ENCODE measurements at places on chromosomes 7 and 10. TPM values are rescaled to one million over a fixed set of nuclear protein-coding genes. Genes with fewer than 3 reads are reported as not detected.

C10orf53 gene
- polyA plus RNA-seq, result not detected

C10orf71 gene
- 0.10 TPM for polyA plus RNA-seq

DPP6 gene
- polyA plus RNA-seq, result 51.6 TPM

DNA sequence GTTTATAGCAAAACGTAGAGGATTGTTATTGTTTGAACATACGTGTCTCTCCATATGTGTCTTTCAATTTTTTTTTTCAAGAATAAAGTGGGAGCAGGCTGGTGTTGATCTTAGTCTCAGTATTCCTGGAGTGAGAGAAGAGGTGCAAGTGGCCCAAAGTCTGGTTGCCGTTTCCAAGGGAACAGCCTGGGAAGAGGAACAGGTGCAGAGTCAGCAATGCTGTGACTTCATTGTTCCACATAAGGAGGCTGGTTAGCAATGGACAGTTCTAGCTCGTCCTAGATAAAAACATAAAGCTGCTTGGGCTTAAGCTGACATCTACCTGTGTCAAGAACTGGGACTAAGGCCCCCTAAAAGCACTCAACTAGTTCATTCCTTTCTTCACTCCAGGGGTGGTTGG, 626.6 kb upstream of the TPK1 start:
- no peak for DNase-seq

- no peak for DNase-seq
Measured at GRCh38 chr10:99537086-99537988, 4.6 kb downstream of the NKX2-3 start.

DNA sequence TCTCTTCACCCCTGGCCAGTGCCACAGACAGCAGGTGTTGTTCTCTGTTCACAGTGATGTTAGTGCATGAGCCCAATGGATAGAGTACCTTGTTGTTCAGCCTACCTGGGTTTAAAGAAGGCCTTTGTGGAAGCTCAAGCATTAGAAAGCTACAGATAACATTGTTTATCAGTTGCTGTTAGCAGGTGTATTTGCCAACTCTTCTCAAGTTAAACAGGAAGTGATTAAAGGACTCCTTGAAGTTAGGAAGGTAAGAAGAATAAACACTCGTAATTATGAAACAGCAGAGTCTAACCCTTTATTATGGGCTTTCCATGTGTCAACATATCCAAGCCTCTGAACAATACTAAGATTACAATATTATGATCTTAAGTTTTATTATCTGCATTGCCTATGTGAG, 25.9 kb downstream of the RGR start:
- DNase-seq, result no peak

- no peak for DNase-seq
Measured at GRCh38 chr7:69739931-69740431, 141.7 kb downstream of the AUTS2 start.

GRCh38 chr7:163971-164881, 28.1 kb upstream of the FAM20C start:
- no peak for DNase-seq

- no peak for DNase-seq
Measured at GRCh38 chr7:124723012-124723411, 42.6 kb downstream of the GPR37 start.
